ENCODE measurements at places on chromosomes 3 and 15.

GRCh38 chr15:28107904-28108275 lies 8.8 kb upstream of the OCA2 start:
- DNase-seq, result peak; percentile 17

GRCh38 chr3:124627501-124627908 lies 102.7 kb upstream of the UMPS start:
- DNase-seq, result peak; percentile 86

- DNase-seq, result no peak
Measured at GRCh38 chr3:18438586-18438985, 13.4 kb upstream of the SATB1 start.

- DNase-seq, result no peak
Measured at GRCh38 chr15:72222393-72222792, 8.6 kb downstream of the PKM start.

DNA sequence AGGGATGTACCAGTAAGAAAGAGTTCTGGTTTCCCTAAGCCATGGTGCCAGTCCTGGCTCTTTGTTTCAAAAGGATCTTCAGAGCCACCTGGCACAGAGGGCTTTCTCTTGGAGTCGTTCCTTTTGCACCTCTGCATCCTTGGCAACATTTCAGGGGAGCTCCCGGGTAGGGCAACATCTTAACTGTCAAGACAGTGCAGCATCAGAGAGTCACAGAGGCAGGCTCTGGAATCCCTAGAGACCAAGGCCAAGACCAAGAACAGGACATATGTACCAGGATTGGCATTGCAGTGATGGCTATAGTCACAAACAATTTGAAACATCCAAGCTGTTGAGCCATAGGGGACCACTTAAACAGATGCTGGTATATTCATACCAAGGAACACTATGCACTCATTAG lies 129.4 kb upstream of the ADPGK start:
- DNase-seq, result no peak

DNA sequence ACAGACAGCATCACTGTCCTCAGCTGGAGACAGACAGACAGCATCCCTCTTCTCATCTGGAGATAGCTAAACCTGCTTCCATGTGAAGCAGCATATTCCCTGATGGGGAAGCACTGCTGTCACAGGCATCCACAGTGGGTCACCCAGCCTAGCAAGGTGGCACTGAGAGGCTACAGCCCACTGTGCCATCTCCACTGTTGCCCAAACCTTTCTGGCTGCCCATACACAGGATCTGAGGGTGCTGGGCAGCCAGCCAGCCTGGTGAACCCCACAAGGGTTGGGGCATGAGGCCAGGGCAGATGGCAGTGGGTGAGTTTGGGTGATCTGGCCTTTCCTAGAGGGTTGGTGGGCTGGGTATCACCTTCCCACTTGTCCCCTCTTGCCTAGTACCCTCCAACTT lies 11.7 kb downstream of the CHST13 start:
- no peak for DNase-seq

DNA sequence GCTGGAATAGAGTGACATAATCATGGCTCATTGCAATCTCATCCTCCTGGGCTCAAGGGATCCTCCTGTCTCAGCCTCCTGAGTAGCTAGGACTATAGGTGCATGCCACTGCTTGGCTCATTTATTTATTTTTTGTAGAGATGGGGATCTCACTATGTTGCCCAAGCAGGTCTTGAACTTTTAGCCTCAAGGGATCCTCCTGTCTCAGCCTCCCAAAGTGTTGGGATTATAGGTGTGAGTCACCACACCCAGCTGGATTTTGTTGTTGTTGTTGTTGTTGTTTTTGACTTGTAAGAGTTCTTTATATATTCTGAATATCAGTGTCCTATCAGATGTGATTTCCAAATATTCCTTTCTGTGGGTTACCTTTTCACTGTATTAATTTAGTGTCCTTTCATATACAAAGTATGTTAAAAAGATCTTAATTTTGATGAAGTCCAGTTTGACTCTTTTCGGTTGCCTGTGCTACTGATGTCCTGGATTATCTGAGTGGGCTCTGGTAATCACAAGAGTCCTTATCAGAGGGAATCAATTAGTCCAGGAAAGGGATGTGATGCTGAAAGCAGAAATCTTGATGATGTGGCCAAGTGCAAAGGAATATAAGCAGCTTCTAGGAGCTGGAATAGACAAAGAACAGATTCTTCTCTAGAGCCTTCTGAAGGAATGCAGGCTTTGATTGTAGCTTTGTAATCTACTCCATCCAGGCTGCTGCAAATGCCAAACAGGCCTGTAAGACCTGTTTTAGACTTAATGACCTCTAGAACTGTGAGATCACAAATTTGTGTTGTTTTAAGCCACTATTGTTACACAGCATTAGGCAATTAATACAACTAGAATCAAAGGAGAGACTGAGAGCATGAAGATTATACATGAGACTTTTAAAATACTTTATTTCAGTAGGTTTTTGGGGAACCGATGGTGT lies 30.2 kb downstream of the NCK1 start:
- no peak for DNase-seq

- DNase-seq, result no peak
Measured at GRCh38 chr3:117217760-117218316, 508.3 kb downstream of the TUSC7 start.

DNA sequence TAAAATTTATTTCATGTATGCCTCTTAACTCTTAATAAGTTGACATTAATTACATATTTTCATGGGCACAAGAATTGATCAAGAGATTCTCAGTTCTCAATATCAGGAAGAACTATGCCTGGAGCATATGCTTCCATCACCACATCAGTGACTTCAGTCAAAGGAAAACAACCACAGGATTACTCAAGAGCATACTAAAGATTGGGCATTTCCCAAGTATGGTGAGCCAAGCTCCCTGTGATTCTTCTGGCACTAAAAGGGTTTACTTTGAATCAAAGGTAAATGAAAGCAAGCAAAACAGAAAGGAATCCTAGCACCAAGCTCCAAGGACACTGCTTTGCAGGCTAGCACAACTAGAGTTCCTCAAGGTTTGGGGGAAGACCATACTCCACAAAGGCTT lies 44.6 kb downstream of the FMN1 start:
- DNase-seq, result no peak

- DNase-seq, result peak; percentile 35
Measured at GRCh38 chr3:43879166-43879565, 188.4 kb downstream of the ABHD5 start.

- no peak for DNase-seq
Measured at GRCh38 chr3:88440701-88441100, 290.9 kb downstream of the C3orf38 start.

DNA sequence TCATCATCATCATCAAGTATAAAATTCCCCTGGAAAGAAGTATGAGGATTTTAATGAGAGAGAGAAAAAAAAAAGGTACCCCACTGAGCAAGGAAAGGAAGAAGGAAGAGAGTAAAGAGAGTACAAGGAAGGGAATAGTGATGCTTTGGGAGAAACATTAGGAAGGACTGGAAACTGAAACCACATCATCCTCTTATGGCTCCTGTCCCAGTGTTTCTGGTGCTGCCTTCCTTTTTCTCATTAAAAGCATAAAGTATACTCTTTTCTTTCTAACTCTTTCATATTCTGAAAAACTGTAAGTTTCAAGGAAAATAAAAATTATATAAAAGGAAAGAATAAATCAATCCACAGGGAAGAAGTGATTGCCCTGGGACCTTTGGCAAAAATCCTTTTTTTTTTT lies 616.4 kb upstream of the CBLB start:
- DNase-seq, result no peak

DNA sequence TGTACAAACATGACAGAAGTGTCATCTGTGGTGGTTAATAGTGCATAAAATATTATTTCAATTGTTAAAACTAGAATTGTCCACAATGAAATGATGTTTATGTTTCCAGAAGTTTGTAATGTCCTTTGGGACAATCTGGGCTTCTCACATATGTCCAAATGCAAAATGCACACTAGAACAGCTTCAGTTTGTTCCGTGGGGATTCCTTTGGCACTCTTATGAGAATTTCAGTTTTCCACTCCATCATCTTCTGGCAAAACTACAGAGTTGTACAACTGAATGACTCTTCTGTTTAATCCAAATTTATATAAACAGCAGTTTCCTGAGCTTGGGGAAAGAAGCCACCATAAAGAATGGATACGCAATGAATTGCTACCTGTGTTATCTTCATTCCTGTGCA lies 2.0 kb upstream of the OR5H6 start:
- no peak for DNase-seq

- DNase-seq, result no peak
Measured at GRCh38 chr3:94167796-94168195, 104.9 kb downstream of the NSUN3 start.

DNA sequence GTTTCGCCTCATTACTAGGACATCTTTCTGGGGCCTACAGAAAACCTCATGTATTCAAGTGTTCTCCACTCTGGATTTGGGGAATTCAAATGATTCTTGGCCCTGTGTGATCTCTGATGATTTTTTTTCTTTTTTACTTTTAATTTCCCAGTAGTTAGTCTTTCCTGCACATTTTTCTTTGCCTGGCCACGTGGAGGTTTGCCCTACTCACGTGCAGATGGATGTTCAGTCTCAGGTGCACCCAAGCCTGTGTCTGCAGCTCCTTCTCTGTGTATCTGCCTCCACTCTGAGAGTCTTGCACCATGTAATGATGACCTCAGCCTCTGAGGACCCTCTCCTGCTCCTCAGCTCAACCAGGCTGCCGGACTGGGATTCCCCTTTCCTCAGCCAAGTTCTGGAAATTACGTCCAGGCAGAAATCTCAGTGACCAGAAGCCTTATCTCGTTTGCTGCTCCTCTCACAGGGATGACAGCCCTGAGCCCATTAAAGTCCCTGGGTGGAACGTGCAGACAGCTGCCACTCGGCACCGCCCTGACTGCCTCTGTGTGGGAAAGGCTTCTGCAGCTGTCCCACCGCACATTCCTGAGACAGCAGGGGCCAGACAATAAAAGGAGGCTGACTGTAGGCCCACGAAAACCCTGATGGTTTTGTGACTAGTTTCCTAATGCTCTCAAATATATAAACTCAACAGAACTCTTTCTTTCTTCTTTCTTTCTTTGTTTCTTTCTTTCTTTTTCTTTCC lies 31.4 kb upstream of the GABRB3 start:
- DNase-seq, result no peak

DNA sequence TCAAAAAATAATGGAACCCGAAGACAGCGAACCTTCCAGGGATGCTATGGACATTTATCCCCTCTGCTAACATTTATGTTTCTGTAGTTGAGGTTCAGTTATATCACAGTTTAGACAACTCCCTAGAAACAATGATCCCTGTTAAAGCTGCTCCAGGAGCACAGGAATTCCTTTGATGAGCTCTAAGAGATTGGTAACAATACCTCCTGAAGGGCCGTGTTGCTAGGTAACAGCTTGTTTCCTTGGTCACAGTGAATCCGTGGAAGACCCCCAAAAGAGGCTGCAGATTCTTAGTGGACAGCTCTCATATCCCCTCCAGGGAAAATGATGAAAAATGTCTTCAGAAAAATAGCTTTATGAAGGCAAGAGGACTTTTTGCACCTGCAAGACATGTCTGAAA lies 160.2 kb downstream of the SERPINI1 start:
- DNase-seq, result no peak

DNA sequence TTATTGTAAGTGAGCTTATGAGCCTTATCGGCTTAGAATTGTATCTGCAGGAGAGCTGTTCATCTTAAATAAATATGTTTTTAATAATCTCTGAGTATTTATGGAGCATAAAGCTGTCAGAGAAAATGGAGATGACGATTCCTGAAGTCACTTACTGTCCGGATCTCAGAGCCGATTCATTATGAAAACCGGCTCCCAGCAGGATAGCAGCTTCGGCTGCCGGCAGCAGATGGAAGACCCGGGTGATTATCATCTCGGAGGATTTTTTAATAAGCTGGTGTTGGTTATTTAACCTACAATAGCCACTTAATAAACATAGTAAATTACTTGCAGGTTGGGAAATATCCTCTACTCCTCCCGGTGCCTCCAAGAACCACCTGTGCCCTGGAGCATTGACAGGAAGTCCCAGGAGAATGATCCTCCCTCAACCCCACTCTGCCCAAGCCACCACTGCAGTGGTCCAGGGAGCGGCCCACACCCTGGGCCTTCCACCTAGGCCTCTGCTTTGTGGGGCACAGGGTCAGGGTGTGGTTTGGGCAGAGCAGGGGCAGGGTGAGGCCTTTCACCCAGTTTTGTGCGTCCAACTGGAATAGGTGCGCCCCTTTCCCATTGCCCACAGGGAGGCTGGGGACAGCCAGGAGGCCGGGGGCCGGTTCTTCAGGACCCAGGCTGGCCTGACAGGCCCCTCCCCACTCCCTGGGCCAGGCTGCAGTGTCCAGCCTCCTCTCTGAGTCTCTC lies 42.2 kb upstream of the PRR23E start:
- DNase-seq, result no peak

- DNase-seq, result no peak
Measured at GRCh38 chr15:100529556-100529955, 806 bp upstream of the CERS3 start.

DNA sequence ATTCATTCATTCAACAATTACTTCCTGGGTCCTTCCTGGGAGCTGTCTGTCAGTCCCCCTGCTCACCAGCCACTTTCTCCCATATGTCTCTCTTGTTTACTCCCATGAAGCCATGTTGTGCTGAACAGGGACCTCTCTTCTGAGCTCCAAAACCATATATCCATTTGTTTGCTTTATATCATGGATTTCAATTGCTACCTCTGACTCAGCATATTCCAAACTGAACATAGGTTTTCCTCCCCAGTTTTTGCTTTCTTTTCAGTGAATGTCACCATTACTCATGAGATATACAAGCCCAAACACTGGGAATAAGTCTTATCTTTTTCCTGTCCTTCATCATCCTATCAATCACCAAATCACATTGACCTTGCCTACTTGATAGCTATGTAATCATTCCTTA lies 152.5 kb upstream of the P2RY1 start:
- no peak for DNase-seq

All from OCI-M1 (cell line).